ENCODE measurements at places on chromosomes 12 and 14.

- DNase-seq: no peak
These were observed 53.7 kb upstream of the INSM2 start for GRCh38 chr14:35480119-35480769.

DNA sequence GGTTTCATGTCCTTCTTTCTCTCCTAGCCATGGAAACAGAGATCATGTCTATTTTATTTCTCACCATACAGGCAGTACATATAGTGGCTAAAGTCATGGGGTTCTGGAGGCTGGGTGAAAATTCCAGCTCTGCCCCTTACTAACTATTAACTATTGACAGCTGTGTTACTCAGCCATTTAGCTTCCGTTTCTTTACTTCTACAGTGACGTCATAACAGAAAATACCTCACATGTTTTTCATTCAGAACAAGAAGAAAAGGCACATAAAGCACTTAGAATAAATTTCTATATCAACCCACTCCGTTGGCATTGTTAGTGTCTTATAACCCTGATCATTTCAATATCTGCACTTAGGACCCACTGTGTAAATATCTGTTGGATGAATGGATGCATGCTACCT, 1506.9 kb upstream of the TMEM132C start:
- DNase-seq: no peak

- peak; percentile 13 for DNase-seq
These were observed 356.9 kb upstream of the STXBP6 start for GRCh38 chr14:25406818-25407217.

DNA sequence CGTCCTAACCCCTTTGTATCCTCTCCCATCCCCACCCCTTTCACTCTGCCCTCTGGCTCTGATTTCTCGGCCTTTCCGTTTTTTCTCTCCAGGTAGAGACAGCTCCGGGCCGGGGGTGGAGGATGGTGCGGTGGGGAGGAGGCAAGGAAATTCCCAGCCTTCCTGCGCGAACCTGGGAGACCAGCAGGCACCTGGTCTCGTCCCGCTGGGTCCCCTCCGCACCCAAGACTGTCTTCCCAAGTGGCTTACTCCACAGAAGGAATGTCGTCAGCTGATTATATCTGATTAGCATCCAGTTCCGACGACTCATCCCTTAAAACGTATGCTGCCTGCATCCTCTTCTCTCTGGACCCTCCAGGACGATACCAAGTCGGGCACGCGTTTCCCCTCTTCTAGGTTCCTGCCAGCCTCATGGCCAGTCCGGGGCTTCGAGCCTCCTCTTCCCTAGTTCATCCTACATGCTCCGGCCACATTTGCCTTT, 42.2 kb upstream of the CAPRIN2 start:
- peak; percentile 52 for DNase-seq

DNA sequence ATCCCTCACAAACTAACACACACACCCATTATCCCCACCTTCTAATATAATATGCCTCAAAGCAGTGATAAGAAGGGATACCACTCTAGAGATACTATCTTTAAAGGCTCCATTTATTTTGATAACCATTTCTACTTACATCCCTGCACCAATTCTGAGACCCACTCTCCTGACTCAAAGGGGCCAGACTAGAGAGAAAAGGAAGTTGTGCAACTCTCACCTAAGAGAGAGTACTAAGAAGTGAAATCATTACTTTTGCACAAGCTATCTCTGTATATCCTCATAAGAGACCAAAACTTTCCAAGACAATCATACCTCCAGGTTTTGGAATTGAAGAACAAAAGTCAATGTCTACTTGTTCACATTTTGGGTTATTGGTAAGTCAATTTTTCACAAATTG, 45.4 kb upstream of the USP15 start:
- no peak for DNase-seq

All from GM03348 (cell line).